ENCODE measurements at places on chromosomes 2 and 18. TPM values are rescaled to one million over a fixed set of nuclear protein-coding genes. Genes with fewer than 3 reads are reported as not detected.

SALL3 gene
- total RNA-seq = 15.2 TPM

MALL gene
- 10.9 TPM for total RNA-seq

ACMSD gene
- total RNA-seq = not detected

PPP1CB gene
- total RNA-seq = 297 TPM

SLC40A1 gene
- total RNA-seq = 129 TPM

RBM45 gene
- total RNA-seq = 20.8 TPM

NXPH2 gene
- 9.1 TPM for total RNA-seq

TTN gene
- total RNA-seq = 286 TPM

SLC11A1 gene
- 7.8 TPM for total RNA-seq

ERBB4 gene
- total RNA-seq = 17.9 TPM

NEB gene
- 208 TPM for total RNA-seq

CPLX4 gene
- total RNA-seq = 46.1 TPM

KCNG3 gene
- total RNA-seq = 2.0 TPM

ARPC2 gene
- 138 TPM for total RNA-seq

CENPA gene
- 2.4 TPM for total RNA-seq

POTEI gene
- total RNA-seq = 0.22 TPM

ALK gene
- total RNA-seq = 9.5 TPM

ARHGEF33 gene
- 3.7 TPM for total RNA-seq
